ENCODE measurements at places on chromosomes 2 and 18.
A peak's percentile ranks its signal among the peaks of the same experiment; 100 is the strongest.

DNA sequence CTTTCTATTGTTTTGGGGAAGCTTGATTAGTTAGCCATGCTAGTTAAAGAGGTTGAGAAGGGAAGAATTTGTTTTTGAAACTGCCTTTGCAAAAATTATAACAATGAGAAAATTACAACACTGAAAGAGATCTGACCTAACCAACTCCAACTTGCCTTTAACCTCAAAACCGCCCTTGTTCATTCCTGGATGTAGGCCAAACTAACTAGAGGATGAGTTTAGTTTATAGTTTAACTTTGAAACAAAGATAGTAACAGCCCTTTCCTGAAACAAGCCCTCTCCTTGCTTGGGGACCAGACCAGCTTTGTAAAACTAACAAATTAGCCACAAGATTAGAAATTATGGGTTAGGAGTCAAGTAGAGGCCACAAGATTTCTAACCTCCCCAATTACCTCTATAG, 713.9 kb downstream of the CPS1 start:
- no peak for DNase-seq

GRCh38 chr2:144097440-144098225, 422.3 kb downstream of the ZEB2 start:
- no peak for DNase-seq

- DNase-seq = peak; percentile 21
These were observed 37.3 kb upstream of the TANK start for GRCh38 chr2:161122772-161123530.

DNA sequence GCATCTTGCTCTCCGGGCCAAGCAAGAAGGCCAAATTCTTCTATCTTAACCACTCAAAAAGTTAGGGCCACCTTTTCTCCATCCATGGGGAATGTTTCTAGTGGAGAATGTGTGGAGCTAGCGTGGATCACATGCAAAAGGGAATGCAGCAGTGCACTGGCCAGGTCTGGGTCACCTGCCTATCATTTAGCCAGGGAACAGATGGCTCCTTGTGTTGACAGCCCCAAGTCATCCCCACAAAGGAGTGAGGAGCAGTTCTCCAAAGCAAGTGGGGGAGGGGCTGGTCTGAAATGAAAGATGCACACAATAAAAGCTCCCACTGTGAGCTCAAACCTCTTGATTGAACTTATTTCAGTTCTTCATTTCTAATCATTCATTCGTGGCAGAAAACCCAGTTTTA, 19.1 kb downstream of the EPB41L3 start:
- DNase-seq = no peak

DNA sequence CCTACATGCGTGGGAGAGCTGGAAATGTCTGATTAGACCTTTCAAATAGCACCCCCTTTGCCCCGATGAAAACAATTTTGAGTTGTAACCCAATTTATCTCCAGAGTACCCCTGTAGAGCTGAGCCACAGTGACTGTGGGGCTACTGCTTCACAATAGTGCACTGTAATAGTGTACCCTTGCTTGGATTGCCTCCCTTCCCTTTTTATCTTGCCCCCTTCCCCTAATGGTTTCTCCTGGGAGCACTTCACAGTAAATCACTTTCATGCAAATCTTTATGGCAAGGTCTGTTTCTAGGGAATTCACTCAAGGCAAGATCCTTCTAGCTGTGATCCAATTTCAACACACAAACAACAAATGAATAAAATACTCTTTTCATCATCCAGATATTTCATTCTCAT, 687.6 kb downstream of the MBD2 start:
- no peak for DNase-seq

GRCh38 chr2:190467575-190468083, 59.5 kb downstream of the MFSD6 start:
- DNase-seq = no peak

DNA sequence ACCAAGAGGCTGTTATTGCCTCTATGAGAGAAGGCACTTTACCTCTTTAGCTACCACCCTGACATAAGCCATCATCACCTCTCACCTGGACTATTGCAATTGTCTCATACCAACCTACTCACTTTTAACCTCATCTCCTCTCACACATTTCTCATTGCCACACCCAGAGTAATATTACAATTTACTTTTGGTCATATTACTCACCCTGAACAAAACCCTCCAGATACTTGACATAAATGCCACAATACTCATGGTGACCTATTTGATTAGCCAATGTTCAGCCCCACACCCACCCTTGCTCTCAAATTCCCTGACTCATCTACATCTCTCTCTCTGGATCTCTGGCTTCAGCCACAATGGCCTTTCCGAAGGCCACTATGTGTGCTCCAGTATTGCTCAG, 90.9 kb upstream of the CDH7 start:
- DNase-seq = no peak

DNA sequence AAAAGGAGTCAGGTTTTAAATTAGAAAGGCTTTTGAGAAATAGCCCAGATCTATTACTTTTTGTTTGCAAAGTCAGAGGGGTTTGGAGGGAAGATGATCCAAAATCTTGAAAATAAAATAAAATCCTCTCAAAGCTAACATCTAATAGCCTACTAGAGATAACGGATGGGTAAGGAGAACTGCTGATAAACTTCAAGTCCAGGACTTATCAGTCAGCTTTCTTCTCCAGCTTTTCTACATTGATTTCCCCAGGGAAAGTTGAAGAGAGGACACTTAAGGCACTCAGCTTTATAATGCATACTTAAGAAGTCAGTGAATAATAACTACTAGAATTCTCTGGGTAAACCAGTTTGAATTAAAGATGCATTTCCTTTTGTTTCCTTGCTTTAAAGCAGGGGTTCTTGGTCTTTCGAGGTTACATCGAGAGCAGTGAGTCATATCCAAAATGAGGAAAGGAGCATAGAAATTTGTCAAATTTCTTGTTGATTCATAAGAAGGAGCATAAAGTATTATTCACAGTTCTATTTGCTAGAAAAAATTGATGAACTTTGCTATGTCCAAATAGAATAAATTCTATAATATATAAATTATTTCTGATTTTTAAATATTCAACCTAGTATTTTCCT, 43.2 kb upstream of the ITPRID2 start:
- no peak for DNase-seq

- no peak for DNase-seq
These were observed 84.6 kb downstream of the SMAD7 start for GRCh38 chr18:48866028-48866733.

GRCh38 chr18:63928331-63928730, 20.6 kb downstream of the SERPINB10 start:
- DNase-seq = no peak

- DNase-seq = no peak
These were observed 91.8 kb downstream of the TPO start for GRCh38 chr2:1505031-1505441.

GRCh38 chr2:211077216-211077767, 520.9 kb downstream of the CPS1 start:
- no peak for DNase-seq

GRCh38 chr18:25289001-25289631, 62.9 kb downstream of the ZNF521 start:
- no peak for DNase-seq

DNA sequence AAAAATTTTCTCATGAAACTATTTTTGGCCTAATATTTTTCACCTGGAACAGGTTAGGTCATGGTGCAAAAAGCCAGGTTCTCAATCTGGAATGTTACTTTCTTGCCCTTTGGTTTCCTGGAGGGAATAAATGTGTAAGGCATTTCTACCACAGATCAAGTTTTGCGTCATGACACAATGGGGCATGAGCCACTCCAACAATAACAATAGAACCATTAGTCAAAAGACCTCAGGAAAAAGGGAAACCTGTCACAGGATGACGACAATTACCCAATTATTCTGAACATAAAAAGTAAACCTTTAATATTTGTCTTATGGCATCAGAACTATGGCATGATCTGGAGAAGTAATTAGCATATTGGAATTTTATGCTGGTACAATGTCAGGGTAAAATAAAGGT, 88.2 kb upstream of the HNRNPA3 start:
- DNase-seq = no peak

GRCh38 chr2:157743051-157743450, 114.4 kb upstream of the ACVR1C start:
- no peak for DNase-seq

GRCh38 chr2:241666627-241667400, 19.8 kb downstream of the DTYMK start:
- DNase-seq = no peak

- no peak for DNase-seq
These were observed 123.7 kb downstream of the MAP4K4 start for GRCh38 chr2:101821059-101821805.

DNA sequence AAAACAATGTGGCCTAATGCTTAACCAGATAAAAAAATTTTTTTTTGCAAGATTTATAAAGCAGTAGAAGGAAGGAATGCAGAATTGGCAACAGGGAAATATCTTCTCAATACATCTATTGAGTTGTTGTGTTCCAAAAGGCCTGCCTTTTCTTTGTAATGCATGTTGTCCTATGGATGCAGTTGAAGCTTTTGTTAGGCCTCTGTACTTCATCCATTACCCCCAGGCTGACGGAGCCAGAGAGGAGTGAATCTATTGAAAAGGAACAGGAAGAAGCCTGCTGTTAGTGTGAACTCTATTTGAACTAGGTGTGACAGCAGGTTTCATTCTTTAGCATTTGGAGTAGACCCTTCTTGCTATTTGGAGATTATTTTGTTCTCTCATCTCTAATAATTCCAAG, 56.5 kb downstream of the MTX2 start:
- no peak for DNase-seq

DNA sequence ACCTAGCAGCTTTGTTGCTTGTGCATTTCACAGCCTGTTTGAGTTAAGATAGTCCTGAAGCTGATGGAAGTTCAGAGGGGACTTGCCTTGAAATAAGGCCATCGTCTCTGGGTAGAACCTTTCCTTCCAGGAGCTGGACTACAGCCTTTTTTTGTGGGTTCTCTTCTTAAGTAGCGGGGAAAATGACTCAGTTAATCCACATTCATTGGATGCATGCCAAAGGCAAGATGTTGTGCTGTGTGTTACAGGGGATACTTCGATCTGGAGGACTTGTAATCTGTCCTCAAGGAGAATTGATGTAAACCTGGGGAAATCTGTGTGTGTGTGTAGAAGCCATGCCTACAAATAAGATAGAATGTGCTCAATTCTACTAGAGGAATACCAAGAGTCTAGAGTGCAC, 46.8 kb downstream of the RPIA start:
- peak; percentile 59 for DNase-seq

GRCh38 chr2:75003276-75003675, 44.8 kb downstream of the POLE4 start:
- no peak for DNase-seq

- DNase-seq = no peak
These were observed 13.1 kb downstream of the PTPRN start for GRCh38 chr2:219296142-219296541.

DNA sequence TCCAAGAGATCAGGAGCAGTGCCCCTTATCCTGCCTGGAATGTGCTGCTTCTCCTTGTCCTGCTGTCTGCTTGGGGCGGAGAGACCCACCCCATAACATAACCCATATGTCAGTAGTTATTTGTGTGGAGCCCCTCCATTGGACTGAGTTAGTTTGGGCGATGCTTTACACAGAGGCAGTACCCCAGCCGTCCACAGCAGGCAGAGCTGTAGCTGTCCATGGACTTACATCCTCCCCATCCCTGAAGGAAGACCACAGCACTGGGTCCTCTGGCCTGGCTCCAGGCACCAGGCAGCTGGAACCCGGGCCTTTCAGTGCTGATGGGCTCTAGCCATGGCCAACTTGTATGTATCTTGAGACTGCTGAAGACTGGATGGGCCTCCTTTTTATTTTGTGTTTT, 20.3 kb downstream of the GKN2 start:
- DNase-seq = no peak

GRCh38 chr2:43136876-43137275, 89.5 kb downstream of the ZFP36L2 start:
- no peak for DNase-seq

GRCh38 chr18:1455605-1456004, 550.9 kb downstream of the ADCYAP1 start:
- DNase-seq = no peak

DNA sequence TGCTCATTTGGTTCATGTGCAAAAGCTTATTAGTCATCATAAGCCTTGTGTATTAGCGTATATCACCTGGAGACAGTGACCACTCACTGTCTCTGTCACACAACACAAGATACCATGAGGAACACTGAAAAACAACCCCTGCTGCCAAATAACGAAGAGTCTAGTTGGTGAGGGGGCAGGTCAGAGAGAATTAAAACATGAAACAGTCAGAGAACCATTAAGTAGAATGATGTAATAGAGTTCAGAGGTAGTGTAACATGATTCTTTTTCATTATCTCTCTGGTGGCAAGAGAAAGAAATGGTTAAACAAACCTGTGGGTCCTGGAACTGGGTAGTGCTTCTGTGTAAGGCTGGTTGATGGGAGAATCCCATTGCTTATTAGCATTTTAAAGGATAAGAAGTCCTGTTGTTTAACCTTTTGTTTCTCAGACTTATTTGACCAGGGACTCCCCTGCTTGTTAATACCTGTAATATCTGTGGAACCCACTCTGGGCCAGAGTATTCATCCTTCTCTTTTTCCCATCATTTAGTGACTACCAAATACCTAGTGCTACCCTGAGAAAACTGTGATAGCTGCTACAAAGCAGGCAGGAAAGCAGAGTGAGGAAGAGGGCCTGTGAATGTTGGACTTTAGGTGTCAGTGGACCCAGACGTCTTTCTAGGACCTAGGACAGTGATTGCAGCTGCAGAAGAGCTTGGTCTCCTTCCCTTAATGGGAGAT, 38.0 kb downstream of the PTRHD1 start:
- no peak for DNase-seq

- DNase-seq = no peak
These were observed 76.8 kb downstream of the SOWAHC start for GRCh38 chr2:109690822-109691541.

- no peak for DNase-seq
These were observed 85.5 kb downstream of the PTH2R start for GRCh38 chr2:208492069-208492468.

GRCh38 chr2:42903821-42904575, 111.6 kb upstream of the HAAO start:
- DNase-seq = no peak

DNA sequence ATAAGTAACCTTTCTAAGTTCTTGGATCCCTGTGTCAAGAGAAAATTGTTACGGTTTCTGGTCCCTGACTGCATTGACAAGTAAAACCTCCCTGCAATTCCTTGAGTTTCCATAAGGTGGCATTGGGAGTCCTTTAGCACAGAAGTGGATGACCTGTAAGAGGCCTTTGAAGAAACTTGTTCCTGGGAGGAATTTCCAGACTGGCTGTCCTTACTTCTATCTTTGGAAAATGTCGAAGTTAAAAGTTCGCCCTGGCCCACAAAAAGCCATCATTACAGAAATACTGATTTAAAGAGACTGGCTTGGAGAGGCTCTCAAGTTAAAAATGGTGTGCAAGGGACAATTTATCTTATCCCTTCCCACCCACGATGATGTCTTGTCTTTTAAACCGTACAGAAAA, 218.4 kb downstream of the CDH20 start:
- peak; percentile 12 for DNase-seq

DNA sequence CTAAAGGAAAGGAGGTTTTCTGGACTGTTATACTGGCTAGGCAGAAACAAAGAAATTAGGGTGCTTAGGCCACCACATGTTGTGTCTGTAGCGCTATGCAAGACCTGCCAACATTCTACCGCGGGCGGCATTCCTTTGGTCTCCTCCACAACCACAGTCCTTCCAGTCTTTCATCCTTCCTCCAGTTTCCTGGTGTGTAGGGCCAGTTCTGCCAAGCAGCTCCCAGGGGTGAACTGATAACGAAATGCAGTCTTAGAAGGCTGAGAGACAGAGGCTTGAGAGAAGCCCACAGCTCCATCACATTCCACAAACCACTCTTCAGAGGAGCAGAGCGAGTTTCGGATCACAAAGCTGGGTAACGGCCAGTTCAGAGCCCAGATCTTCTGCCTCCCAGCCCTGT, 19.5 kb upstream of the CXXC1 start:
- DNase-seq = no peak

GRCh38 chr2:151007365-151007764, 254.3 kb downstream of the RBM43 start:
- DNase-seq = no peak
